CD8-positive, alpha-beta memory T cell (primary cell): ENCODE measurements at places on chromosomes 5 and 9. TPM values are rescaled to one million over a fixed set of nuclear protein-coding genes. Genes with fewer than 3 reads are reported as not detected.
A peak's percentile ranks its signal among the peaks of the same experiment; 100 is the strongest.

Gene C9orf152
- not detected for total RNA-seq

- no peaks in the 10 kb centered on the region for H3K27me3 ChIP-seq
- H3K4me1 ChIP-seq, result no peaks in the 10 kb centered on the region
- no peak overlapping the region for H3K27ac ChIP-seq
- peaks cover 9% of the 10 kb centered on the region for H3K36me3 ChIP-seq
Observed at GRCh38 chr5:169869066-169869465, 111.2 kb downstream of the INSYN2B start.

- no peak for DNase-seq
- H3K36me3 ChIP-seq, result no peaks in the 10 kb centered on the region
- no peaks in the 10 kb centered on the region for H3K27me3 ChIP-seq
- peak overlapping the region; percentile 78 for H3K4me3 ChIP-seq
Observed at GRCh38 chr5:148828511-148829247, 2.3 kb downstream of the ADRB2 start.

GRCh38 chr9:92749071-92749933, 15.3 kb downstream of the BICD2 start:
- H3K27me3 ChIP-seq, result no peaks in the 10 kb centered on the region
- H3K4me1 ChIP-seq, result peaks cover 20% of the 10 kb centered on the region
- H3K4me3 ChIP-seq, result no peak overlapping the region

- no peak overlapping the region for H3K27ac ChIP-seq
- no peaks in the 10 kb centered on the region for H3K27me3 ChIP-seq
- no peak overlapping the region for H3K4me3 ChIP-seq
- H3K4me1 ChIP-seq, result no peaks in the 10 kb centered on the region
- H3K36me3 ChIP-seq, result no peaks in the 10 kb centered on the region
Observed at GRCh38 chr5:39412721-39413394, 11.9 kb downstream of the DAB2 start.

DNA sequence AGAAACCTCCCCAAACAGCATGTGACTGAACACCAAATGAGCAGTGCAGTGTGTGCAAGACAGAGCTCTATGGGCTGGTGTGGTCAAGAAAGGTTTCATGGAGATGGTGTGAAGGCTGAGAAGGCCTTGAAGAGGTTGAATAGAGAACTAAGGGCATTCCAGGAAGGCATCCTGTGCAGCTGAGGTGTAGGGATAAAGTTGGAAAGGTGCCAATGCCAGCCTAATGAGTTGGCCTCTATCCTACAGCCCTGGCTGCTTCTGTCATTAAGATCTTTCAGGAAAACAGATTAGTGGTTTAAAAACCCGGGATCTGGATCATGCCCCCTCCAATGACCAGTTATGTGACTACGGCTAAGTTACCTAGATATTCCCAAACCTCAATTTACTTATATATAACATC, 4.0 kb downstream of the HDAC3 start:
- H3K36me3 ChIP-seq, result peaks cover 32% of the 10 kb centered on the region
- no peak for DNase-seq
- H3K27me3 ChIP-seq, result no peaks in the 10 kb centered on the region
- peaks cover 27% of the 10 kb centered on the region for H3K4me1 ChIP-seq
- no peak overlapping the region for H3K27ac ChIP-seq
- H3K4me3 ChIP-seq, result no peak overlapping the region

DNA sequence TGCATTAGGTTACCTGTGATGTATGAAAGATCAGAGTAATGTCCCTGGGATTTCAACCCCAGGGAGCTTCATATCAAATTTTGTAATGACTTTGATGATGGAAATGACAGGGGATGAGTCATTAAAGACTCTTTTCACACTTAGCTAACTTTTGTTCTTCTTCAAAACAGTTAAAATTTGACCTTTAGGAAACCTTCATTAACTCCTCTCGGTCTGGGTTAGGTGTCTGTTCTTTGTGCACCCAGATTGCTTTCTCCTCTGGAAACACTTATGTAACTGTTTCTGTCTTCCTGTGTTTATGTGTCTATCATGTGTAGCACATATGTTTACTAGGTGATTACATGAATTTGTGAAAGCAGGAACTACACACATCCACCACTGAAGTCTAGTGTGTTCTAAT, 1.6 kb downstream of the SRFBP1 start:
- H3K36me3 ChIP-seq, result no peaks in the 10 kb centered on the region
- no peak for DNase-seq
- peak overlapping the region; percentile 87 for H3K27ac ChIP-seq
- peaks cover 17% of the 10 kb centered on the region for H3K4me1 ChIP-seq
- peak overlapping the region; percentile 90 for H3K4me3 ChIP-seq
- H3K27me3 ChIP-seq, result no peaks in the 10 kb centered on the region

- H3K4me3 ChIP-seq, result no peak overlapping the region
- no peaks in the 10 kb centered on the region for H3K27me3 ChIP-seq
- no peaks in the 10 kb centered on the region for H3K36me3 ChIP-seq
- H3K27ac ChIP-seq, result no peak overlapping the region
Observed at GRCh38 chr5:133902511-133903118, 65.8 kb downstream of the C5orf15 start.

GRCh38 chr5:89275066-89275855, 392.3 kb upstream of the MEF2C start:
- H3K27me3 ChIP-seq, result no peaks in the 10 kb centered on the region
- H3K4me3 ChIP-seq, result no peak overlapping the region
- no peaks in the 10 kb centered on the region for H3K4me1 ChIP-seq

Gene ADGRD2
- total RNA-seq, result not detected

DNA sequence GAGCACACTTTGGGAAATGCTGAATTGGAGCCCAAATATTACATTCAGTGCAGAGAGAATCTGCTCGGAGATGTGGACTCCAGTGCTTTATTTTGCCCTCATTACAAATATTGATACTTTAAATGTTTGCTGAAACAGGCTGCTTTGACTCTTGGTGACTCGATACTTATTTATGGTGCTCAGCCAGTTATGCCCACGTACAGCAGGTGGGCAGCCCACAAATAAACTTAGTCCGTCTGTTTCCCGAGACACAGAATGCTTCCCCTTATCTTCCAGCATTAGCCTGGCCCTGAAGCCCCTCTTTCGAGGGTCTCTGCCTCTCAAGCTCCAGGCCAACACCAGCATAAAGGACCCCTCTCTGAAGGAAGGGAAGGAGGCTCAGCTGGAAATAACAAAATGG, 158.7 kb downstream of the SMARCA2 start:
- H3K36me3 ChIP-seq, result peaks cover 29% of the 10 kb centered on the region
- no peak for DNase-seq
- H3K4me3 ChIP-seq, result no peak overlapping the region
- no peaks in the 10 kb centered on the region for H3K4me1 ChIP-seq
- no peak overlapping the region for H3K27ac ChIP-seq
- H3K27me3 ChIP-seq, result no peaks in the 10 kb centered on the region
